ENCODE measurements at places on chromosomes 7 and 10. TPM values are rescaled to one million over a fixed set of nuclear protein-coding genes. Genes with fewer than 3 reads are reported as not detected.

Gene H2BK1
- not detected for total RNA-seq

- DNase-seq = no peak
- H3K27ac ChIP-seq = no peak overlapping the region
- H3K36me3 ChIP-seq = no peaks in the 10 kb centered on the region
- no peaks in the 10 kb centered on the region for H3K4me1 ChIP-seq
- no peak overlapping the region for H3K4me3 ChIP-seq
Observed at GRCh38 chr7:6359021-6359420, 86.6 kb upstream of the CYTH3 start.

- DNase-seq = no peak
- no peaks in the 10 kb centered on the region for H3K27me3 ChIP-seq
- no peak overlapping the region for H3K27ac ChIP-seq
- no peaks in the 10 kb centered on the region for H3K36me3 ChIP-seq
- no peak overlapping the region for H3K4me3 ChIP-seq
Observed at GRCh38 chr7:114956702-114957101, 34.8 kb downstream of the MDFIC start.

GRCh38 chr10:75179657-75180177 lies 30.9 kb upstream of the VDAC2 start:
- H3K4me3 ChIP-seq = no peak overlapping the region
- no peaks in the 10 kb centered on the region for H3K36me3 ChIP-seq
- peak; percentile 37 for DNase-seq
- H3K4me1 ChIP-seq = peaks cover 15% of the 10 kb centered on the region
- no peaks in the 10 kb centered on the region for H3K27me3 ChIP-seq

- H3K27ac ChIP-seq = no peak overlapping the region
- peaks cover 50% of the 10 kb centered on the region for H3K27me3 ChIP-seq
- H3K4me3 ChIP-seq = no peak overlapping the region
- H3K36me3 ChIP-seq = no peaks in the 10 kb centered on the region
- H3K4me1 ChIP-seq = no peaks in the 10 kb centered on the region
Observed at GRCh38 chr10:86712317-86712707, 44.0 kb downstream of the LDB3 start.
